ENCODE measurements at places on chromosomes 1 and 21. TPM values are rescaled to one million over a fixed set of nuclear protein-coding genes. Genes with fewer than 3 reads are reported as not detected.

The KIF26B gene
- 0.86 TPM for total RNA-seq

The KCNA3 gene
- not detected for total RNA-seq

The SPRR1A gene
- total RNA-seq = not detected

The SGIP1 gene
- not detected for total RNA-seq

The GSTM1 gene
- 15.4 TPM for total RNA-seq

The KLF17 gene
- total RNA-seq = not detected

The TRIM17 gene
- total RNA-seq = 2.3 TPM

The TRPM2 gene
- total RNA-seq = not detected

The XCL1 gene
- not detected for total RNA-seq

The GBP1 gene
- 44.9 TPM for total RNA-seq

The LMX1A gene
- total RNA-seq = not detected

The IRF6 gene
- 44.1 TPM for total RNA-seq

The SYPL2 gene
- not detected for total RNA-seq

The CHI3L2 gene
- total RNA-seq = 0.52 TPM

The CR1 gene
- not detected for total RNA-seq

GRCh38 chr1:150001415-150001814 lies 9.1 kb downstream of the OTUD7B start:
- no peak for DNase-seq

GRCh38 chr1:178580096-178580495 lies 67.2 kb downstream of the TEX35 start:
- no peak for DNase-seq

GRCh38 chr1:119815361-119815760 lies 4.1 kb upstream of the REG4 start:
- DNase-seq = no peak

DNA sequence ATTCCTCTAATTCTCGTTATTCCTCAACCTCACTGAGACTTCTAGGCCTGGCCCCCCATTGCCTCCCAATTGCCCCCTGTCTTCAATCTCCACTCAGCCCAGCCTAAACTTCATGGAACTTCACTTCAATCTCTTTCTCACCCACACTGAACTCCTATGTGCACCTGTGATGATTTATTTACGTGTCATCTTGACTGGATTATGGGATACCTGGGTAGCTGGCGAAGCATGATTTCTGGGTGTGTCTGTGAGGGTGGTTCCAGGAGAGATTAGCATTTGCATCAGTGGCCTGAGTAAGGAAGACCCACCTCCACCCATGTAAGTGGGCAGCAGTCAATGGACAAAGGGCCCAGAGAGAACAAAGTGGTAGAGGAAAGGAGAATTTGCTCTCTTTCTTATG lies 587.0 kb downstream of the NPHP4 start:
- no peak for DNase-seq

GRCh38 chr1:19416921-19417470 lies 68.3 kb downstream of the CAPZB start:
- DNase-seq = no peak

GRCh38 chr1:7257225-7257624 lies 472.0 kb downstream of the CAMTA1 start:
- DNase-seq = no peak

DNA sequence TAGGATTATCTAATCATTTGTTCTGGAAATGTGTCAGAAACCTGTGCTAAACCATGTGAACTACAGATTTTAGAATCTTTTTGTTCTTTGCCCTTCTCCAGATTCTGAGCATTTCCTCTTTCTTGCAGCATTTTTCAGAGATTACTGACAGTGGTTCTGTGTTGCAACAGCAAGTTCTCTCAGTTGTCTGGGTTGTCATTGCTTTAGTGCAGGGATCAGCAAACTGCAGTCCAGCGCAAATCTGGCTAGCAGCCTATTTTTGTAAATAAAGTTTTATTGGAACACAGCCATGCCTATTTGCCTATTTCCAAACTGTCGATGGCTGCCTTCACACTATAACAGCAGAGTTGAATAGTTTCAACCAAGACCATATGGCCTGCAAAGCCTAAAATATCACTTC lies 66.3 kb upstream of the LRRC8D start:
- DNase-seq = no peak

DNA sequence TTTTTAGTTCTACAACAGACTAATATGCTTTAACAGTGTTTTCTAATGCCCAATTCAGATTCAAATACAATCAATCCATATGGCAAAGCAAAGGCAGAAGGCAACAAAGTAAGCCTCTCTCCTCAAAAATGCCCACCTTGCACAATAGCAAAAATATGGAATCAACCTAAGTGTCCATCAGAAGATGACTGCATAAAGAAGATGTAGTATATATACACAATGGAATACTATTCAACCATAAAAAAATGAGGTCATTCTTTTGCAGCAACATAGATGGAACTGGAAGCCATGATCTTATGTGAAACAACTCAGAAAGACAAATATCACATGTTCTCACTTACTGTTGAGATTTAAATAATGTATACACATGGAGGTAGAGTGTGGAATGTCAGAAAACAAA lies 80.7 kb downstream of the EIF4G3 start:
- no peak for DNase-seq

DNA sequence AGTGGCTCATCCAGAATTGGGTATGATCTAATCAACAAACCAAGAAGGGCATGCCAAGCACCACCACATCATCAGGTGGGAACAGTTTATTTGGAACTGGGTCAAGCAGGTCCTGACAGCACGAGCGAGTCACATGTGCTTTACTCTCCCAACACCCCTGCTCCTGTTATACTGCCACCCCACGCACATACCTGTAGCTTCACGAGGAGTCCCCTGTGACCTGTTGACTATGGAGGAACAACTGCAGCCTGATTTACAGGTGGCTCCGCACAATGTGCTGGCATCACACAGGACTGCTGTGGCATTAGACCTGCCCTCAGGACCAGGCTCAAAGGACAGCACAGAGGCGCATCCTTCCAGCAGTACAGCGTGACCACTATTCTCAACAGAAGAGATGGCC lies 70.8 kb upstream of the LRRN2 start:
- DNase-seq = no peak

GRCh38 chr1:181135815-181136737 lies 47.6 kb downstream of the IER5 start:
- DNase-seq = no peak

- no peak for DNase-seq
Observed at GRCh38 chr1:164703960-164704411, 145.0 kb downstream of the PBX1 start.

DNA sequence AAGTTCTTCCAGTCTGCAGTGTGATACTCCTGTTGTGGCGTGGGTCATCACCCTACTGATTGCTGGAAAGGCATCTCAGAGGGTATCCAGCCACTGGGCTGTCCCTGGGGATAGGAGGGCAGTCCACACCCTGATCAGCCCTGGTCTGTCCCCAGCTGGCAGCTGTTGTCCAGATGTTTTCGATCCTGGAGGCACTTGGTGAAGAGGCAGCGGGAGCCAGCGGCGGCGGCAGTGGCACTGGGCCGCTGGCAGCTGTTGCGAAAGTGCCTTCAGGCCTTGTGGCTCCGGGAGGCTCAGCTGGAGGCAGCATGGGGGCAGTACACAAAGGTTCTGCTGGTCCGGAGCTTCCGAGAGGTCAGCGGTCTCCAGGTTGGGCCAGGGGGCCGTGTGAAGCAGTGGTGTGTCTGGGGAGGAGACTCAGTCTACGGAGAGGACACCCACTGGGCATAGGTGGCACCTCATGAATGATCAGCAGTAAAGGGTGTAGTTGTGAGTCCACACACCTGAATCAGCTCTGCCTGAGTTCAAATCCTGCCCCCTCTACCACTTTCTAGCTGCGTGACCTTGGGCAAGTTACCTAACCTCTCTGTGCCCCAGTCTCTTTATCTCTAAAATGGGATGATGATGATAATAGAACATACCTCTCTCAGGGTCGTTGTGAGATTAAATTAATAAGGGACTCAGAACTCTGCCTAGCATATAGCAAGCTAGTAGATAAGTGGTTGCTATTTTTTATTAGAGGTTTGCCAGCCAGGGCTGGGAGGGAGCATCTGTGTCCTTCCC lies 6.1 kb downstream of the C1orf167 start:
- no peak for DNase-seq

DNA sequence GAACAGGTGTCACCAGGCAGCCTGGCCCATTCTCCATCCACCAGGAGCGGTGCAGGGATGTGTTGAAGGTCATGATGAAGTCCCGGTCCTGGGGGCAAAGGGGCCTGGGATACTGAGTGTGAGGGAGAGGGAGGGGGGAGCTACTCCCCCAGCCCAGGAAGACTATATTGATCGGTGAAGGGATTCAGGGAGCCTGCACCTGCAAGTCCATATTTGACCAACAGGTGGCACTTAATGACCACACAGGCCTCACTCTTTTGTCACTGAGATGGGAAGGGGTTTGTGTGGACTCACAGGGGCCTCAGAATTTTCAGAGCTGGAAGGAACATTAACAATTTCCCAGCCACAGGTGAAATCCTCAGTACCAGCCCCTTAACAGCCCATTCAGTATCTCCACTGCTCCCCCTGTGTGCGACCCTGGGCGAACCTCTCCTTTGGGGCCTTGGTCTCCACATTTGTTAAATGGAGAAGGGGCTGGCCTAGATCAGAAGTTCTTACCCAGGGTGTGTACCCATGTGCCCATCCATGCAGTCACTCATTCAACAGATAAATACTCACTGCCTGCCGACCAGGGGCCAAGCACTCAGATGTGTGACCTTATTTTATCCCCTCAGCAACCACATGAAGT lies 55.6 kb downstream of the NKAIN1 start:
- DNase-seq = peak; percentile 66

DNA sequence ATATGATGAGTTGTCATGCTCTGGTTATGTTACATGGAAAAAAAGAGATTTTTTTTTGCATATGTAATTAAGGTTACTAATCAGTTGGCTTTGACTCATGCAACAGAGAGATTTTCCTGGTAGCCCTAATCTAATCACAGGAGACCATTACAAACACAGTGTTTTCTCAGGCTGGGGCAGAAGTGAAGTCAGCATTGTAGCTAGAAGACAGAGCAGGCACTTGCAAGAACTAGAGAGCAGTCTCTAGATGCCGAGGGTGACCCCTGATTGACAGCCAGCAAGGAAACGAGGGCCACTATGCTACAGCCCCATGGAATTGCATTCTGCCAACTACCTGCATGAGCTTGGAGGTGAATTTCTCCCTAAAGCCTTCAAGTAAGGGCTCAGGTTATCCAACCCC lies 151.3 kb downstream of the RUNX1 start:
- DNase-seq = no peak

GRCh38 chr1:202159534-202160371 lies 649 bp downstream of the PTPN7 start:
- no peak for DNase-seq

- DNase-seq = no peak
Observed at GRCh38 chr1:63703701-63704107, 70.1 kb upstream of the ROR1 start.

DNA sequence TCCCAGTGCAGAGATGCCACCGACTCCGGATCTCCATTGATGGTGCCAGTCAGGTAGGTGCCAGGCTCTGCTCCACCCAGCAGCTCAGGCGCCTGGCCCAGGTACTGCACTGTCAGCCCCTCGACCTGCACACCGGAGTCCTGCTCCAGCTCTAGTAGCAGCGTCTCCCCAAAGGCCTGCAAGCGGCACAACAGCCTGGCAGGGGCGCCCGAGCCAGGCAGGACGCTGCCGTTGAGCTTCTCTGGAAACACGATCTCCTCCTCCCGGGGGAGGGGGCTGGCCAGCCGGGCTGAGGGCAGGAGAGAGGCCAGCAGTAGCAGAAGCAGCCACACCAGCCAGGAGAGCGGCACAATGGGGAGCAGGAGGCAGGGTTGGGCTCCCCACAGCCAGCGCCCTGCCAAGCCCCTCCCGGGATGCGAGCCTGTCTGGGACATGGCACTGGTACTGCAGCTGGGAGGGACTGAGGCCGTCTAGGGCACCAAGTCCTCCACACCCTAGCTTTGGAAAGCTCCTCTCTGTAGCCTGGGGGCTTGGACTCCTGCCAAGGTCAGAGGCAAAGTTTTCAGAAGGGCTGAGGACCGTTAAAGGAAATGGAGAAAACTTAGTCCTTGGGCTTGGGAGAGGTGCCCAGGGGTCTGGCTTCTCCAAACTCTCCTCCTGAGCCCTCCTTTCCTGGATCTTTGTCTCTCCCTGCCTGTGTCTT lies 509 bp downstream of the ADAMTS4 start:
- peak; percentile 37 for DNase-seq

DNA sequence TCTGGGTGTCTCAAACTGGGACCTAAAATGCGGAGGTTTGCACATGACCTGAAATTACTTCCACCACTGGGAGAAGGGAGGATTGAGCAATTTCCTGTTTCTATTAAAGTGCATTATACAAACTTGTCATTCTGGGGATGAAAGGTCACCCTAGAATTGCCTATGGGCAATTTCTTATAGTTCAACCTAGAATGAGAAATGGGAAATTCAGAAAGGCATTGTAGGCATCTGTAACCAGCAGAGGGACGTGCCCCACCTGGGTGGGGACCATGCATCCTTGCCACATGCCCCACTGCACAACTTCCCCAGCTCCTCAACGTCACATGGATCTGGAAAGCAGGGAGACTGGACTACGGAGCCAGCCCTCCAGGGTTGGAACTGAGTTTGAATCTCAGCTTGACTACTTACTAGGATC lies 47.0 kb downstream of the MRPL39 start:
- DNase-seq = no peak

- DNase-seq = no peak
Observed at GRCh38 chr21:46141767-46142581, 13.4 kb downstream of the FTCD start.

GRCh38 chr1:27049100-27049499 lies 36.5 kb upstream of the TENT5B start:
- DNase-seq = no peak

- DNase-seq = no peak
Observed at GRCh38 chr1:69911301-69911801, 294.0 kb downstream of the LRRC40 start.

- no peak for DNase-seq
Observed at GRCh38 chr1:44636688-44637598, 37.3 kb downstream of the TMEM53 start.

GRCh38 chr1:167517535-167518330 lies 596 bp downstream of the CD247 start:
- DNase-seq = no peak

GRCh38 chr1:38028105-38028591 lies 15.6 kb downstream of the UTP11 start:
- DNase-seq = no peak

All from Calu3 (cell line).